HS-5 (cell line): ENCODE measurements at places on chromosomes 2 and 18.

- DNase-seq = no peak
Observed at GRCh38 chr2:182187130-182187529, 201.5 kb downstream of the PPP1R1C start.

DNA sequence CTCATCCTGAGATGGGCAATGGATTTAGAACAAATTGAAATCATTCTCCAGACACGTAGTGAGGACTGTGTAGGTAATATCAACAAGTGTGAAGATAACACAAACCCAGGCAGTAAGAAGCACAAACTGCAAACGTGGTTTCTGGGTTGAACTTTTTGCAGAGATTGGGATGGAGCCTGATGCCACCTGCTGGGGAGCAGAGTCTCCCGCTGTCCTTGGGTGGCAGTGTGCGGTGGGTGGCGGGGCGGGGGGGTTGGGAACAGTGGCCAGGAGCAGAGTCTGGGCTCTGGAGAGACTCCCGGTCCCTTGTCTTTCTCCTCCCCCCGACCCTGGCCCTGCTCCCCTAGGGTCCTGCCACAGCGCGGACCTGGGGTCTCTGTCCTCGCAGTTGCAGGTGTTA, 19.5 kb downstream of the TRAF3IP1 start:
- DNase-seq = no peak

- no peak for DNase-seq
Observed at GRCh38 chr2:143649226-143649740, 520.1 kb downstream of the ARHGAP15 start.

DNA sequence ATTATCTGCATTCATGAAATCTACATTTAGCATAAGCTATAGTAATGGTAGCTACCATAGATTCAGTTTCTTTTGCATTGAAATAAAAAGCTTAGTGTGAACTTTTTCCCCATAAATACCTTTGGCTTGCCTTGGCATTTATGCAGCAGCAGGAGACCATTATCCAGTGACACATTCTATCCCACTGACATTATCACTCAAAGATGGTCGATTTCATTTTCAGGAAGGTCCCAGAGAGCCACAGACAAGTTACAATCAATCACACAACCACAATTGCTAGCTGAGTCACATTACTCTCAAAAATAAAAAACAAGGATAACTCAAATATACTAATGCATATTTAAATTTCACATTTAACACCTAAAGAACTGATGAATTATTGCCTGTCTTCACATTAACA, 512.7 kb upstream of the CDH2 start:
- DNase-seq = no peak

GRCh38 chr2:11224887-11225286, 69.6 kb downstream of the SLC66A3 start:
- no peak for DNase-seq
